ENCODE measurements at places on chromosomes 12 and 14. TPM values are rescaled to one million over a fixed set of nuclear protein-coding genes. Genes with fewer than 3 reads are reported as not detected.

- no peak for DNase-seq
These were observed at the start of gene HOXC9 for GRCh38 chr12:54000116-54001114. TSS of gene HOXC9 (plus strand) at chr12:54000161. CDS start at chr12:54000189, 28 bp downstream.

GRCh38 chr12:121827351-121828099 lies 23.7 kb downstream of the SETD1B start:
- DNase-seq, result no peak

DNA sequence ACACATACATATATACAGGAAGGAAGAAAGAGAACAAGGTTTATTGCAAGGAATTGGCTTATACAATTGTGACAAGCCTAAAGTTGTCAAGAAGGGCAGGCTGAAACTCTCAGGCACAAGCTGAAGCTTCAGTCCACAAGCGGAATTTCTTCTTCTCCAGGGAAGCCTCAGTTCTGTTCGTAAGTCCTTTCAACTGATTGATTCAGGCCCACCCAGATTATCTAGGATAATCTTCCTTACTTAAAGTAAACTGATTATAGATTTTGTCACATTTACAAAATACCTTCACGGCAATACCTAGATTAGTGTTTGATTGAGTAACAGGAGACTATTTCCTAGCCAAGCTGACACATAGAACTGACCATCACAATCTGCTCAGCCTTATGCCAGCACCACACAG lies 81.5 kb upstream of the TMEM260 start:
- no peak for DNase-seq

DNA sequence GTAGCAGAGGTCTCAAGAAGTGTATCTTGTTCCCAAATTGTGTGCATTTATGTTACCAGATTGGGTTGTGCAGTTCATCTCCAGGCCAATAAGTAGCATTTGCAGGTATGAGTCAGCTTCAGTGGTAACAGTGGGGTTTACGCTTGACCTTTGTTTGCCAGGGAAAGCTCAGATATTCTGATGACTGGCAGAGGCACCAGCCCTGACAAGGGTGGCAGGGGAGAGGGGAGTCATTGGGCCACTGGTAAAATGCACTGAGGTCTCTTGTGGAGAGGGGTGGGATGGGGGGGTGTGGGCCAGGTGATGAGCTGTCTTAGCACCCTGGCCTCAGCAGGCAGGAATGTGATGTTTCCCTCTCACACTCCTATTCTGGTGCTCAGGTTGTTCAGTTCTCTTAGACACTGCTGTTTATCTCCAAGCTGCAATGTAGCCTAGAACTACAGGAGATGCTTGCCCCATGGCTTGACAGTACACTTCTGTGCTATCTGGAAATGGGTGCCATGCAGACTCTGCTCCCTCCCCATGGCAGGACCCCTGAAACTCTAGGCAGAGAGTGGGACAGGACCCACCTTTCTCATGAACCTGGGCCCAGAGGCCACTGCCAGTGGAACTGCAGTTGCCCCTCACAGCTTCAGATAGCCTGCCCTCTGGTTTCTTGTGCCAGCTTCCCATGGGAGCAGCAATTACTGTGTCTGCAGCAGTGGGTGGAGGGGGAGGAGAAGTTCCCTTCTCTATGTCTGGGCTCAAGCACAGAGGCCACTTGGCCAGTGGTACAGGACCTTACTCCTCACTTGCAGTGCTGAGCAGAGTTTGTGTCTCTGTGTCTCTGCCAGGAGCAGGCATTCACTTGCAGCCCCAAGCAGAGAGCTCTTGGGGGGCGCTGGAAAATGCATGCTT lies 31.9 kb downstream of the USP15 start:
- no peak for DNase-seq

GRCh38 chr14:72879431-72879830 lies 14.5 kb downstream of the DPF3 start:
- DNase-seq, result no peak

DNA sequence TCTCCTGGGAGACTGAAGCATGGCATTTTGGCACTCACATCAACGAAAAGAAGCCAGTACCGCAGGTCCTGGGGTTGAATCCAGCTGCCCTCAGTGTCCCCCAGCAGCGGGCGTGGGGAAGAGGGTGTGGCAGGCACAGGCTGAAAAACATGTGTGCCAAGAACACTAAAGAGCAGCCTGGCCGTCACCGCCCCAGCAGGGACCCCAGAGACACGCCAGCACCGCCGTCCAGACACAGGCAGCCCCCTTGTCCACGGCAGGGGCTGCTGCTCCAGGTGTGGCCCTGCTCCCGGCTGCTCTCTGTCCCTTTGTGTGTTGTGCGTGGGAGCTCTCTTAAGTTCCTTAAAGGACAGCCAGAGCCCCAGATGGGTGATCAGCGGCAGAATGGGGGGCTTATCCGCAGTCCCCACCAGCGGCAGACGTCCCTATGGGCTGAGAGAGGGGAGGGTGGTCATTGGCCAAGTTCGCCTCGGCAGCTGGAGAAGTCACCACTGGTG lies 556 bp downstream of the PHETA1 start:
- no peak for DNase-seq

DNA sequence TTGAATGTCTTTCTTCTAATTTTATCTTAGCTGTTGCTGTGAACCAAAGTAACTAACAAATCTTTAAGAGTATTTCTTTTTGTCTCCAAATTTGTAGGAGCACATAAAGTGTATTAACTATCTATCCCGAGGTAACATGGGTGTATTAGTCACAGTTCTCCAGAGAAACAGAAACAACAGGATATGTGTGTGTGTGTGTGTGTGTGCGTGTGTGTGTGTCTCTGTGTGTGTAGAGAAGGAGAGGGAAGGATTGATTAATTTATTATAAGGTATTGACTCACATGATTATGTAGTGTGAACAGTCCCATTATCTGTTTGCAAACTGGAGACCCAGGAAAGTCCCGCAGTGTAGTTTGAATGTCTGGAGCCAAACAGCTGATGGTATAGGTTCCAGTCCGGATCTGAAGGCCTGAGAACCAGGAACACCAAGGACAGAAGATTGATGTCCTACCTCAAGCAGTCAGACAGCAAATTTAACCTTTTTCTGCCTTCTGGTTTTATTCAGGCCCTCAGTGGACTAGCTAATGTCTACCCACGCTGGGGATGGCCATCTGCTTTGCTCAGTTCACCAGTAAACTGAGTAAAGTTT lies 14.4 kb downstream of the G2E3 start:
- no peak for DNase-seq

GRCh38 chr14:70827347-70827746 lies 18.0 kb upstream of the MAP3K9 start:
- no peak for DNase-seq

DNA sequence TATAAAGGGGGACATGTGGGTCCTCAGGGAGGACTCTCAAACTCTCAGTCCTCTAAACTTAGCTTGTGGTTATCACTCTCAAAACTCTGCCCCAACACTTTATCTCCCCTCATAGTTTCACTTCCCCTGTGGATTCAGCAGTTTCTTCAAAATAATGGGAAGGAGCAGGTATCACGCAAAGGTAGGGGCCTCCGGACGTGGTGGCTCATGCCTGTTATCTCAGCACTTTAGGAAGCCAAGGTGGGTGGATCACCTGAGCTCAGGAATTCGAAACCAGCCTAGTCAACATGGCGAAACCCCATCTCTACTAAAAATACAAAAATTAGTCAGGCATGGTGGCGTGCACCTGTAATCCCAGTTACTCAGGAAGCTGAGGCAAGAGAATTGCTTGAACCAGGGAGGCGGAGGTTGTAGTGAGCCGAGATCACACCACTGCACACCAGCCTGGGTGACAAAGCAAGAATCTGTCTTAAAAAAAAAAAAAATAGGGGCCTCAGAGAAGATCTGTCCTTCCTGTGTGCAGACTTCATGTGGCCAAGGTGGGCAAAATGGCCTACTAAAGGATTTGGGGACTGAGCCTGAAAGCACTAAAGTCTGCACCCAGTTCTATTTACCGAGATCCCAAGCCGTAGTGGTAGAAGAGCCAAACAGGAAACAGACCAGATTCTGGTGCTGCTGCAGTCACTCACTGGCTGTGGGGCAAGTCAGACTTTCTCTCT lies 6.4 kb downstream of the ITGB7 start:
- no peak for DNase-seq

DNA sequence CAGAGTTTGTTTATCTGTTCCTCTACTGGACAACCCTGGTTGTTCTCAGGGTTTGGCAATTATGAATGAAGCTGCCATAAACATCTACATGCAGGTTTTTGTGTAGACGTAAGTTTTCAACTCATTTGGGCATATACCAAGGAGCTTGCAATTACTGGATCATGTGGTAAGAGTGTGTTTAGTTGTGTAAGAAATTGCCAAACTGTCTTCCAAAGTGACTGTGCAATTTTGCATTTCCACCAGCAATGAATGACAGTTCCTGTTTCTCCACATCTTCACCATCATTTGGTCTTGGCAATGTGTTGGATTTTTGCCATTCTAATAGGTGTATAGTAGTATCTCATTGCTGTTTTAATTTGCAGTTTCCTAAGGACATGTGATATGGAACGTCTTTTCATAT lies 39.8 kb upstream of the FBXO33 start:
- no peak for DNase-seq

- DNase-seq, result no peak
These were observed 424.2 kb downstream of the ETNK1 start for GRCh38 chr12:23049180-23049579.

- no peak for DNase-seq
These were observed 53.0 kb downstream of the LGR5 start for GRCh38 chr12:71492604-71493003.

DNA sequence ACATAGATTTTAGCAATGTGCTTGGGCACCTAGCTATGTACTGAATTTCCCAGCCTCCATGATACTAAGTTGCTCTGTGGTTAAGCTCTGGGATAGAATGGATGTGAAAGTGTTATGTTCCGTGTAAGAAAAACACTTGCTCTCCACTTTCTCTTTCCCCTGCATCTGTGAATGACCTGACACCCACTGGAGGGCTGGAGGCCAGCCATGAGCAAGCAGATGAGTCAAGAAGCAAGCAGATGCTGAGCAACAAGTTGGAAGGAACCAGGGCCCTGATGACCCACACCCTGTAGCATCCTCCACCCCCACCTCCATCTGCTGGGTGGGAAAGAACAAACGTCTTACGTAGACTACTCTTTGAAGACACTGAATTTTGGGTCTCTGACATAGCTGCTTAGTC lies 56.6 kb downstream of the EID3 start:
- DNase-seq, result no peak

DNA sequence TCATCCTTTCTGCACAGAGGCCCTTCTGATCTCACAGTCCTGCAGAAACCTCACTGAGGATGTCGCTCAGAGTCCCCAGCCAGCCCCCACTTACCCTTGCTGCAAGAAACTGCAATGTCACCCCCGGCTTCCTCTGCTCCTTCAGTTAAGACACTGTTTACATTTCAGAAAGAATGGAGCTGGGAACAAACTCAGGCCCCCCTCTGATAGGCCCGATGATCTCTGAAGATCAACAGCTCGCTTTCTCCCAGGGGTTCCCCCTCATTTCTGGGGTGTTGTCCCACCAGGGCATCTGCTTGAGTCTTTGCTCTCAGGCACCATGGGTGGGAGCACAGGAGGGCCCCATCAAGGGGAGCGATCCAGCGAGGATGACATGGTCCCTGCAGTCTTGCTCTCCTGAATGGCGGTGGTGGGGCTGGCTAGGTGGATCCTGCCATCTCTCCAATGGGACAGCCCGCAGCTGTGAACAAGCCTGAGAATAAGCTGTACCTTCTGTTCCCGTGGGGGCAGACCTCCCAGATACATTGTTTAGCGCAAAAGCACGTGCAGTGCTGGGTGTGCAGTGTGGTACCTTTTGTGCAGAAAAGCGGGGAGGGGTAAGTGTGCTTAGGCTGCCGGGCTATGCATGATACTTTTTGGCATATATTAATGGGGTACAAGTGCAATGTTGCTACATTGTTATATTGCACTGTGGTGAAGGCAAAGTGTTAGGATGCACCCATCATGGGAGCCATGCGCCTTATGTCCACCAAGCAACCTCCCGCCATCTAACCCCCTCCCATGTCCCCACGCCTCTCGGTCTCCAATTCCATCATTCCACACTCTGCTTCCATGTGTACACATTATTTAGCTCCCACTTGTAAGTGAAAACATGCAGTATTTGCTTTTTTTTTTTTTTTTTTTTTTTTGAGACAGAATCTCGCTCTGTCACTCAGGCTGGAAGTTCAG lies 6.7 kb upstream of the NCOR2 start:
- no peak for DNase-seq

DNA sequence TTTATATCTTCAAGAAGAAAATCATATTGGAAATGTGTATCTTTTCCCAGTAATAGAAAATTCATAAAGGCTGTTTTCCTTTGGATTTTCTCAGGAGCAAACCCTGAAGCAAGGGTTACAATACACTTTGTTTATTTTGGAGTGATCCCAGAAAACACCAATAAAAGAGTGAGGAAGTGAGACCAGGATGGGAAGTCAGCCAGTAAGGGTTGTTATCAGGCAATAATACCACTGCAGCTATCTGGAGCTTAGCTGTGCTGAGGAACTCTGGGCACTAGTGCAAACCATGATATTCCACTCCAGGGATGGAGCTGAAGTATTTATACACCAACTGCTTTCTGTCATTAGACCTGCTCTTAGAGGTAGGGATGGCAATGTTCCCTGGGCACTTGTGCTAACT lies 1002.3 kb downstream of the FLRT2 start:
- DNase-seq, result no peak

DNA sequence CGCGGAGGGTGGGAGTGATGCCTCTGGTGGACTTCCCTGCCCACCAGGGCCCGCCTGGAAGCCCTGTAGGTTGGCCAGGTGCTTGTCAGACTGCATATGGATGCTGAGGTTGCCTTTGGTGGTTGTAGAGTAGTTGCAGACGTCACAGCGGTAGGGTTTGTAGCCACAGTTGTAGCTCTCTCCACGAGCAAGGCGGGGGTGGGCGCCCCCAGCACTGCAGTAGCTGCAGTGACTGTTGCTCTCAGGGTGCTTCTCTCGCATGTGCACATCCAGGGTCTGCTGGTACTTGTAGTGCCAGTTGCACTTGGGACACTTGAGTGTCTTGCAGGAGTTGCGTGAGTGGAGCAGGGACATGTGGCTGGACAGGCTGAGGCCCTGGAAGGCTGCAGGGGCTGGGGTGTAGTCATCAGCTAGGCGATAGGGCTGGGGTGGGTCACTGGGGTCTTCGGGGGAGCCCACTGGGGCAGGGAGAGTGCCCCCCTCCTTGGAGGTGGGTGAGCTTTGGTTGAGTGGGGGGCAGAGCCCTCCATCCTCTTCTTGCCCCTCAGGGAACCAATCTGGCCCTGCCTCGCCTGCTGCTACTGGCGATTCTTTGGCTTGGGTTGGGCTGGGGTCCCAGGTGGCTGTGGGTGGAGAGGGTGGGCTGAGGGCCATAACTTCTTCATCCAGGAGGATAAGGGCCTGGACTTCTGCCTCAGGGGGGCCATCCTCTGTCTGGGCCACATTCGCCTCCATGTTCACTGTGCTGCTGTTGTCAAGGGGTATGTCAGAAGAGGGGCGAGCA lies 17.7 kb downstream of the ZFHX2 start:
- no peak for DNase-seq

The AMN1 gene
- 8.5 TPM for total RNA-seq

The BIN2 gene
- not detected for total RNA-seq

The SRRM4 gene
- total RNA-seq, result not detected

The TTC9 gene
- total RNA-seq, result 0.99 TPM

The MYH7 gene
- total RNA-seq, result not detected

The ZCCHC8 gene
- total RNA-seq, result 28.0 TPM

The GALNT6 gene
- 0.94 TPM for total RNA-seq

The LMNTD1 gene
- total RNA-seq, result not detected

The NRXN3 gene
- 26.4 TPM for total RNA-seq

The TAS2R7 gene
- not detected for total RNA-seq

Data from osteocyte (in vitro differentiated cells).